ENCODE measurements at places on chromosomes 16 and 17.

DNA sequence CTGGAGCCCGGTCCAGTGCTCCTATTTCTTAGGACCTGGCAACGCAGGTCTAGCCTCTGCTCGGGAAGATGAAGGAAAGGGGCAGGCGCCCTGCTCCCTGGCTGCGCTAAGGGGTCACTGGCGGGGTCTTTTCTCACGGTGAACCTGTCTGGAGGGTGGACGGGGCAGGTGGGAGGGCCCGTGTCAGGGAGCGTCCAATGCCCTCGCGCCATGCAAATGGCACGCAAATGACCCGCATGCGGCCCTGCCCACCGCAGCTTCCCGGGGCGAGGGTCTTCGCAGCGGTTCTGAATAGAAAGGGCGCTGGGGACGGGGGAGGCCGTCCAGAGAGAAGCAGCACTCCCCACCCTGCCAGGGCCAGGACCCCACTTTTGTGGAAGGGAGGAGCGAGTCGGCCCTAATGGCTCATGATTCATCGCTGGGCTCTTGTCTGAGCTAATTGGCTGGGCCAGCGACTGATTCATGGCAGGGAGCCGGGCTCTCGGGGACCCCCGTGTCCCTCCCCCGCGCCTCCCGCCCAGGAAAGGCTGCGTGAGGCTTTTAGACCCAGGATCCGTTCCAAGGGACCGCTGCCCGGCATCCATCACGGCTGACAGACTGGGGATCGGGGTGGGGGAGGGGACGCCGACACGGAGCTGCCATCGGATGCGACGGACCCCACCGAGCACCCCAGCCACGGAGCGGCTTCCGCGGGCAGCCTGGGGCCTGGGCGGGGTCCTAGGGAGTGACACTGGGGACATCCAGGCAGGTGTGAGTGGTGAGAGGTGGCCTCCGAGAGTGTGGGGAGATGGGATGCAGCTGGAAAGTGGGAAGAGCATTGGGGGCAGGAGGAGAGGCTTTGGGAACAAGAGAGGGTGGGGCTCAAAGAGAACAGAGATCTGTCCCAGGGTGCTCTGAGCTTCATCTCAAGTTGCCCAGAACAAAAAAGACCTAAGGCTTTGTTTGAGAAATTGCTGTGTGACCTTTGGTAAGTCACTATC lies 25.0 kb upstream of the NGFR start:
- DNase-seq: no peak

DNA sequence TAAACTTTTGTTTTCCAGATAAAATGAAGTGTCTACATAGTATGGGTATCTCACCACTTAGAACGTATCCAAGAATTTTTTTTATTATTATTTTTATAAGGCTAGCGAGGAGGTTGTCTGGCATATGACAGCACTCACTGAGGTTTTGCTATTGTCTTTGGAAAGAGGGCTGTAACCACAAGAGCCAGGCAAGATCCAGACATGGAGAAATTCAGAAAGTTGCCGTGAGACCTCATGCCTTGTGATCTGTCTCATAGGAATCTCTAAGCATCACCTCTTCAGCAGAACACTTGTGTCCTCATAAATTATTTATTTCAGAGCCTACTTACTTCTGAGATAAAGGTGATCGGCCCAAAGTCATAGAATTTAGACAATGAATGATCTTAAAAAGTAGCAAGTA lies 410.8 kb downstream of the CDH11 start:
- DNase-seq: no peak

DNA sequence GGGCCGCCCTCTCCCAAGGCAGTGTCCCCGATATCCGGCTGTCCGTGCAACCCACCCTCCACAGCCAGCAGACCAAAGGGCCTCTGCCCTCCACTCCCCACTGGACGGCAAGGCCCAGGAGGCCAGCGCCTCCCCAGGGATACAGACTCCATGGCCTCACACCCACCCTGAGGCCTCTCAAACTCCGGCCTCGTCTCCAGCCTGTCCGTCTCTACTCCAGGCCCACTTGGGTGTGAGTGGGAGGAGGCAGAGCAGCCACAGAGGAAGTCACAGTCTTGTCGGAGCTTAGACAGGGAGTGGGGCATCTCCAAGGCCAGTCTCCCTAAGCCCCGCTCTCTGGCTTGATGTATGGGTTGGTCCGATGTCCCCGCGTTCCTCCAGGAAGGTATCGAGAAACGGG lies 73.3 kb downstream of the SRCIN1 start:
- no peak for DNase-seq

DNA sequence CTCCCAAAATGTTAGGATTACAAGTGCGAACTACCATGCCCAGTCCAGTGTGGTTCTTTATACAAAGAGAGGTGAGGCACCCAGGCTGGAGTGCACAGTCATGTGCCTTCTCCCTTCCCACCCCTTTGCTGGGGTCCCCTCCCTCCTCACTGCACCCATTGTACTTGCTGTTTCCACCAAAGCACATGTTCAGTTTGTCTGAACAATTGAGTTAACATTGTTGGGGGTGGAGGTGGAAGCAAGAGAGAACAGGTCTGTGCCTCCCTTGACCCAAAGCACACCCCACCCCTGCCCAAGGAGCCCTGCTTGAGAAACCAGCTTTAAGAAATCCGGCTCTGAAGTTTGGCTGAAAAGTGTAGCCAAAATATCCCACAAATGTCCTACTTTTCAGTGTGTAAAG lies 142.3 kb upstream of the CDH5 start:
- DNase-seq: no peak

GRCh38 chr17:43966276-43966675 lies 12.5 kb upstream of the PYY start:
- DNase-seq: no peak
